ENCODE measurements at places on chromosomes 13 and 19. TPM values are rescaled to one million over a fixed set of nuclear protein-coding genes. Genes with fewer than 3 reads are reported as not detected.

DNA sequence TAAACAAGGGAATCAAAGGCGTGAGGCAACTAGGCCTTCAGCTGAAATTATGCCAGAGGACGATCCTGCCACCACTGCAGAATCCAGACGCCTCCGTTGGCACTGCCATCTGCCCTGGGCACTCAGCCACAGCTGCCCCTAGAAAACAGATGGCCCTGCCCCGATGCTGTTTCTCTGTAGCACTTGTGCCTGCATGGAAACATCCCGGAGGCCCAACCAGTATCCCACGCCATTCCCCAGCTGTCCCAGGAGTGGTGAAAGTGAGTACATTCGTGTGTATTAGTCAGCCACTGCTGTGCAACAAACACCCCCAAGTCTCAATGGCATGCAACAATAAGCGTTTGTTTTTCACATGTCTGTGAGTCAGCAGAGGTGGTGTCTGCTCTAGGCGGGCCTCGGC lies 8.9 kb upstream of the CRTC1 start:
- H3K4me1 ChIP-seq, result peaks cover 57% of the 10 kb centered on the region
- no peaks in the 10 kb centered on the region for H3K27me3 ChIP-seq
- no peak overlapping the region for H3K4me3 ChIP-seq

Gene FFAR3
- 0.11 TPM for total RNA-seq

DNA sequence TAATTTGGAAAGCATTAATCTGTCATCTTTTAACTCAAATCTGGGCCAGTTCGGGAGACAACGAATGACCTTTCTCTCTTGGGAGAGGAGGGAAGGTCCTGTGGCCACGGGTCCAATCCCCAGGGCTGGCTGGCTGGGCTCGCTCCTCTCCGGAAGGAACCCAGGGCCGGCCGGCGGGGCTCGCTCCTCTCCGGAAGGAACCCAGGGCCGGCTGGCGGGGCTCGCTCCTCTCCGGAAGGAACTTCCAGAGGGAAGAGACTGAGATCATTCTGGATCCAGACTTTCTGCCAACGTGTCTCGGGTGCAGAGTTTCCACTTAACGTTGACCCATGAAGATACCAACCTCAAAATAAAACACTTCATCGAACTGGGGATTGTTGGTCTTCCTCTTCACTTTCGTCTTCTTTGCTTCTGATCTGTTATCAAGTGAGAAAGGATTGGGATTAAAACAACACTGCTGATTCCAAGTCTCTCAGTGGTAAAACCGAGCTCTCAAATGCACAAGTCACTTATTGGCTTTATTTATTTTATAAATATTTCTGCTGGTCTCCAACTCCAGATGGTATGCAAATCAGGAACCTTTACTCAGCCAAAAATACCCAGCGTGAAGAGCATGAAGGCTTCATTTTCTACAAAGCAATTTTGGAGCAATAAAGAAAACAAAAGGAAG lies 53.3 kb upstream of the C13orf46 start:
- H3K27me3 ChIP-seq, result no peaks in the 10 kb centered on the region
- no peak overlapping the region for H3K4me3 ChIP-seq
- H3K4me1 ChIP-seq, result peaks cover 46% of the 10 kb centered on the region

- no peaks in the 10 kb centered on the region for H3K27me3 ChIP-seq
- peaks cover 83% of the 10 kb centered on the region for H3K36me3 ChIP-seq
- no peaks in the 10 kb centered on the region for H3K4me1 ChIP-seq
- no peak overlapping the region for H3K4me3 ChIP-seq
These were observed 46.3 kb downstream of the UNC13A start for GRCh38 chr19:17641846-17642245.

Gene SIGLEC10
- 3.1 TPM for total RNA-seq

Gene ADM5
- 0.88 TPM for total RNA-seq

GRCh38 chr13:91668866-91669495 lies 270.6 kb downstream of the GPC5 start:
- no peak overlapping the region for H3K27ac ChIP-seq
- H3K4me1 ChIP-seq, result no peaks in the 10 kb centered on the region
- DNase-seq, result no peak
- H3K36me3 ChIP-seq, result no peaks in the 10 kb centered on the region

Gene FGF9
- 5.1 TPM for total RNA-seq

Gene KLF1
- total RNA-seq, result 2.1 TPM

- H3K36me3 ChIP-seq, result no peaks in the 10 kb centered on the region
- peak overlapping the region; percentile 71 for H3K4me3 ChIP-seq
- H3K4me1 ChIP-seq, result peaks cover 47% of the 10 kb centered on the region
- H3K27ac ChIP-seq, result no peak overlapping the region
- H3K27me3 ChIP-seq, result peaks cover 32% of the 10 kb centered on the region
These were observed 1.4 kb downstream of the FGF9 start for GRCh38 chr13:21672287-21672680.

- no peak overlapping the region for H3K4me3 ChIP-seq
- H3K4me1 ChIP-seq, result no peaks in the 10 kb centered on the region
- no peaks in the 10 kb centered on the region for H3K27me3 ChIP-seq
- H3K36me3 ChIP-seq, result no peaks in the 10 kb centered on the region
- no peak overlapping the region for H3K27ac ChIP-seq
- DNase-seq, result no peak
These were observed 427.1 kb downstream of the GPC5 start for GRCh38 chr13:91825516-91825915.

DNA sequence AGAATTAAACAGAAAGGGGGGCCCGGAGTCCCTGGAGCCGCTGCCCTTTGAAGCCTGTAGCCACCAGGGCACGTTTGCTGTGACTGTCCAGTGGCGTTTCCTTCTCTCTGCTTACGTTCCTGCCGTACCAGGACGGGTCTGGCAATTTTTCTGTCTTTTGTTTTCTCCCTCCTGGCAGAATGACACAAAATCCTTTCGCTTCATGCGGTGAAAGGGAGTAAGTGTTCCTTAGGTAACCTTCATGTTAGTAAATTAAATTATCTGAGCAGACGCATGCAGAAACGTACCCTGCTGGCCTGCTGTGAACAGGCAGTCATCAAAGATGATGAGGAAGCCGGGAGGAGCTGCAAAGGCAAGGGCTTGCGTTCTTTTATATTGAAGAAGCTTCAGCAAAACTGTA lies 299.3 kb upstream of the ARGLU1 start:
- DNase-seq, result peak; percentile 87
- H3K36me3 ChIP-seq, result no peaks in the 10 kb centered on the region
- H3K4me1 ChIP-seq, result peaks cover 3% of the 10 kb centered on the region
- peak overlapping the region; percentile 1 for H3K4me3 ChIP-seq

- H3K27me3 ChIP-seq, result no peaks in the 10 kb centered on the region
- no peak overlapping the region for H3K4me3 ChIP-seq
- DNase-seq, result no peak
- H3K27ac ChIP-seq, result no peak overlapping the region
- peaks cover 1% of the 10 kb centered on the region for H3K36me3 ChIP-seq
These were observed 36.3 kb downstream of the SHISA2 start for GRCh38 chr13:26015271-26016125.

GRCh38 chr19:35027851-35028599 lies 2.2 kb upstream of the SCN1B start:
- no peak for DNase-seq
- H3K27me3 ChIP-seq, result peaks cover 13% of the 10 kb centered on the region
- H3K36me3 ChIP-seq, result peaks cover 53% of the 10 kb centered on the region
- H3K4me3 ChIP-seq, result no peak overlapping the region

Gene PRX
- 51.7 TPM for total RNA-seq

Gene MUC16
- total RNA-seq, result under 0.01 TPM

DNA sequence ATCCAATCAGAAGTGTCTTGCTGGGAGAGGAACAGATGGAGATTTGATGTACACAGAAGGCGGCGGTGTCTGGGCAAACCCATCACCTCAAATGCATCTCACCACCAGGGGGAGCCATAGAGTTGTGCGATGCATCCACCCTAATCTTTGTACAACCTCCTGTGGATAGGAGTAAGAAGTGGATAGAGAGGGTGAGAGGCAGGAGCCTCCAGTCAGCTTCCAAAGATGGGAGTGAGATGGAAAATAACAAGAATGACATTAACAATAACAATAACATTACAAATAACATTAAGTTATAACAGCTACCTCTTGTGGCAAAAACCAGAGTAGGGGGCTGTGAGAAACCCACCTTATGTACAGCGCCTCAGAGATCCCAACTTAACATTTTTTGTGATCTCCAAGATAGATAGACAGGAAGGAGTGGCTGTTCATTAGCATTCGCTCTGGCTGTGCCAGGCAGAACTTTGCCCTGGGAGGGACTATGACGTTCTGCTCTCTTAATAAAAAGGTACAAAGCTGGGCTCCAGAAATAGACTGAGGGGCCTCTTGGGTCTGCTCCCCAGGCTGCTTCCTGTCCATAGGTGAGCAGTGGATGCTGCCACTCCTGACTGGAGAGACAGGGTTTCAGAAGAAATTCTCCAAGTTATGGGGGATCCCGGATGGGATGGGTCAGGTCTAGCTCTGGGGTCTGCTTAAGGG lies 5.2 kb upstream of the CEACAM18 start:
- no peak overlapping the region for H3K27ac ChIP-seq
- no peaks in the 10 kb centered on the region for H3K36me3 ChIP-seq
- peak; percentile 69 for DNase-seq
- H3K27me3 ChIP-seq, result peaks cover 14% of the 10 kb centered on the region
- no peak overlapping the region for H3K4me3 ChIP-seq
- no peaks in the 10 kb centered on the region for H3K4me1 ChIP-seq

GRCh38 chr13:48400850-48401291 lies 12.0 kb downstream of the LPAR6 start:
- H3K4me1 ChIP-seq, result no peaks in the 10 kb centered on the region
- H3K4me3 ChIP-seq, result no peak overlapping the region
- H3K27me3 ChIP-seq, result no peaks in the 10 kb centered on the region
- no peak for DNase-seq
- H3K27ac ChIP-seq, result peak overlapping the region; percentile 19
- no peaks in the 10 kb centered on the region for H3K36me3 ChIP-seq

GRCh38 chr13:98500963-98501421 lies 75.9 kb downstream of the STK24 start:
- H3K27ac ChIP-seq, result no peak overlapping the region
- H3K36me3 ChIP-seq, result peaks cover 8% of the 10 kb centered on the region
- H3K4me1 ChIP-seq, result peaks cover 23% of the 10 kb centered on the region
